ENCODE measurements at places on chromosomes 13 and 19.

DNA sequence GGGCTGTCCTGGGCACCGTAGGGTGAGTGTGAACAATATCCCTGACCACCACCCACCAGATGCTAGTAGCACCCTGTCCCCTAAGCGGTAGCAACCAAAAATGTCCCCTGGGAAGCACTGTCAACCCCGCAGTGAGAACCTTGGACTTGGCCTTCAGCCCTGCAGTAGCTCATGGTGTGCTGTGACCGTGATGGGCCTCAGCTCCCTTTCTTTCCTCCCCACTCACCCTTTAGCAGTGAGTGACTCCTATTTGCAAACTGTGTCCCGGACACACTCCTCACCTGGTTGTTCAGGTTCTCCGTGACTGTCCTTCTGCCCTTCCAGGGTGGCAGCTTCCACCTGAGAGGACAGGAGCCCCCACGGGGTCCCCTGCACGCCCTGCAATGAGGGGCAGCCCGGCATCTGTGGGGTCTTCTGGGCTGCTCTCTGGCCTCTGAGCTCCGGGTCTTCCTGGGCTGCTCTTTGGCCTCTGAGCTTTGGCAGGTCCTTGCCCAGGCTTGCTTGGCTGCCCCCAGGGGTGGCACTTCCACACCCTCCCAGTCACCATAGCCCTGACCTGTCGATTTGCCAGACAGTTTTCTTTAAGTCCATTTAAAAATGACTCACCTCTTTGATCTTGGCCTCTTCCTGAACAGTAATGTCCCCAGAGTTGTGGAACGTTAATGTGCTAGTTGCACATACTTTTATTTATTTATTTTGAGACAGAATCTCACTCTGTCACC, 3.8 kb downstream of the KDM4B start:
- DNase-seq = no peak

- DNase-seq = no peak
Measured at GRCh38 chr13:47317356-47317755, 420.5 kb upstream of the HTR2A start.

DNA sequence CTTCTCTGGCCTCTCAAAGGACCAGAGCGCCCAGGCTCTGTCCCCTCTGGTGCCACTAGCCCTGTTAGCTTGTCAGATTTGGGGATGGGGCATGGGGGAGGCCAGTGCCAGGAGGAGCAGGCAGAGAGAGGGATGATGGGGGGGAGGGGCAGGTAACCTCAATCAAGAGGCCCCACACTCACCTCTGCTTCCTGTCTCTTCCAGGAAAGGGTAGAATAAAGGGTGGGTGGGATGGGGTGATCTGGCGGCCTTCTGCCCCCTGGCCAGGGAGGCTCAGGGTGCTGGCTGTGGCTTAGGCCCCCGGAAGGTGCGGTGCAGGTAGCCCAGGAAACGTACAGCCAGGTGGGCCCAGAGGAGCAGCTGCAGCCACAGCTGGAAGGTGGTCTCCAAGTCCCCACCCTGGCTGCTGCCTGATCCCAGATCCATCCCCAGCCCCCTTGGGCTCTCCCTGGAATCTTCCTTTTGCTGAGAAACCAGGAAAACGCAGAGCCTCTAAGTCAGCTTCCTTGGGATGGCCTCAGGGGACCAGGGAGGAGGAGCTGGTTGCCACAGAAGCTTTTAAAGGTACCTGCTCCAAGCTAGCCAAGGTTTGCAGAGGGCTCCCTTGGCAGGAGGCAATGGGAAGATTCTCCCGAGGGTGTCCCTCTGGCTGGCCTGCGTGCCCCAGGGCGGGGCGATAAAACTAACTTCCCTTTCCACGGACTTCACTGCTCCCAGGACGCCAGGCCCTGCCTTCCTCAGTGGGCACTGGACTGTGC, 5.3 kb downstream of the PRKACA start:
- DNase-seq = no peak

DNA sequence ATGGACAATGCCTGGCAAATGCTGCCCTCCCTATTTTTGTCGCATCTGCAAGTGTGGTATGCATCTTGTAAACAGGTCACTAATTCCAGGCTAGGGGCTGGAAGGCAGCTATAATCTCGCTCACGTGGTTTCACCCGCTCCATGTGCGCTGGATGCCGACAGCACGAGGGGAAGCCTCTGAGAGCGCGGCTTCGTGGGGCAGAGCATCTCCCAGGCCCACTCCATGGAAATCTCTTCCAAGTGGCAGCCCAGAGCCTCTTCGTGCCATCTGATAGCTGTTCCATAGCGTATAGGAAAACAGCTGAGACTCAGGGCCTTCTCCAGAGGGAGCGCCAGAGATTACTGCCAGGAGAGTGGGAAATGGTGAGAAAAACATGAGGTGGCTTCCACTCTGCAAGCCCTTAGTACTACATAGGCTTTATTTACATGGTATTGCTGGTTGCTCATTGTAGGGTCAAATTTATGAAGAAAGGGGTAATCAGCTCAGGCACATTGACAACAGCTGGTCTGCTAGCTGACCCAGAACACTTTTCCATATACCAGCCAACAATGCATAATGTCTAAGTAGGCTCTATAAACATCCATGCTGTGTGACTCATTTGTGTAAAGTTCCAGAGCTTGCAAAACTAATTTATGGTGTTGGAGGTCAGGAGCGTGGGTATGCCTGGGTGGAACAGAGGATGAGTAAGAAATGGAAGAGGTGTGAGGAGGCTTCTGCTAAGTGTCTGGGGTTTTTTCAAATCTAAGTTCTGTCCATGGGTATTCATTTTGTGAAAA, 165.2 kb downstream of the SHISA2 start:
- DNase-seq = no peak

GRCh38 chr19:13090511-13091231, 12.0 kb downstream of the LYL1 start:
- no peak for DNase-seq

GRCh38 chr13:42071672-42072419, 23.4 kb downstream of the DGKH start:
- DNase-seq = no peak

GRCh38 chr13:31452525-31452924, 252.8 kb downstream of the B3GLCT start:
- DNase-seq = no peak

DNA sequence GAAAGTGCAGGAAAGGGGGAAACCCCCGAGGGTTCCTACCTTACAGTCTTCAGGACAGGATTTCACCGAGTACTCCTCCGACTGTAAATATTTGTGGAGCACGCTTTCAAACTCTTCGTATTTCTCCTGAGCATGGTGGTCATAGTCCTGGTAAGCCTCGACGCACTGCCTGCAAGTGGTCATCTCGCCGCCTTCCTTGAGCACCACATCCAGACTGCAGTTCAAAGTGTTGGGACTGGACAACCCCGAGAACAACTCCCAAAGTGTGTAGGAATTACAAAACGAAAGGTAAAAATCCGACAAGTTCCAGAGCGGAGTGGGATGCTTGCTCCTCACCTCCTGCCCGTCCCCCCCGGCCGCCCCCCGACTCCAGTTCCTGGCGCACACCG, 349.7 kb downstream of the LIG4 start:
- DNase-seq = no peak

GRCh38 chr19:8531470-8531869, 17.5 kb upstream of the ZNF414 start:
- DNase-seq = no peak

DNA sequence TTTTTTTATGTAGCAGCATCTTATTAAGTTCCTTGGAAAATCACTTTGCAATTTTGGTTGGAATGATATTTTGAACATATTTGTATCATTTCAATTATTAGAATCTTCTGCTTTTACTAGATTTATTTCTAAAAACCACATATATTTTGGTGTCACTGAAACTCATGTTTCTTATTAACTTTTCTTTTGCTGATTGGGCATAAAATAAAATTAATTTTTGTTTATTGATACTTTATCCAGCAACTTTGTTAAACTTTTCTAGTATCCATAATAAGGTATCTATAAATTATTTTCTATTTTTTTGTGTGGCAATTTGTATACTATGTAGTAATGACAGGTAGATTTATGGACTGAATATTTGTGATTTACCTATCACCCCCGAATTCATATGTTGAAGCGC, 556.4 kb upstream of the ATXN8OS start:
- no peak for DNase-seq

DNA sequence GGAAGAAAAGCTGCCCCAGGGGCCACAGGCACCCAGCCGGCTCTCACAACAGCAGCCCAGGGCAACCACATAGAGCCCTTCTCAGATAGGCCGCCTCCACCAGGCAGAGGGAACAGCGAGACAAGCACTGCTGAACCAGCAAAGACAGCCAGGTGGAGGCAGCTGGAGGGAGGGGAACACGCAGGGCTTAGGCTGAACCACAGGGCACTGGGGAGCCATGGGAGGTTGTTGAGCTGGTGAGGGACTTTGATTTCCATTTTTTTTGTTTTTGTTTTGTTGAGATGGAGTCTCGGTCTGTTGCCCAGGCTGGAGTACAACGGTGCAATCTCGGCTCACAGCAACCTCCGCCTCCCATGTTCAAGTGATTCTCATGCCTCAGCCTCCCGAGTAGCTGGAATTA, 3.5 kb downstream of the GAMT start:
- DNase-seq = no peak

- no peak for DNase-seq
Measured at GRCh38 chr13:29883941-29884518, 33.6 kb upstream of the UBL3 start.
